ENCODE measurements at places on chromosomes 2 and 18.

- no peak for DNase-seq
Measured at GRCh38 chr2:113227698-113228097, 51.0 kb downstream of the PAX8 start.

DNA sequence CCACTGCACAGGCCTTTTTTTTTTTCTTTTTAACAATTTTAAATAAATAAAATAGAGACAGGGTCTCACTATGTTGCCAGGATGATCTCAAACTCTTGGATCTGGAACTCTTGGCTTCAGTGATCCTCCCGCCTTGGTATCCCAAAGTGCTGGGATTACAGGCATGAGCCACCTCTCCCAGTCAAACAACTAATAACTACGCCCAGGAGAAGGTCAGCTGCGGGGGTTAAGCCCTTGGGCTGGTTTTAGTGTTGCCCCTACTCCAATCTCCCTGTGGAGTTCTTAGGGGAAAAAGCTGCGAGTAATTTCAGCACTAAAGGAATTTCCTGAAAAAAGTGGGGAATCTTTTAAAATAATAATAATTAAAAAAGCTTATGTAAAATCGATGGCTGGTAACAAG is 96.4 kb upstream of the XPO1 start:
- DNase-seq, result no peak

DNA sequence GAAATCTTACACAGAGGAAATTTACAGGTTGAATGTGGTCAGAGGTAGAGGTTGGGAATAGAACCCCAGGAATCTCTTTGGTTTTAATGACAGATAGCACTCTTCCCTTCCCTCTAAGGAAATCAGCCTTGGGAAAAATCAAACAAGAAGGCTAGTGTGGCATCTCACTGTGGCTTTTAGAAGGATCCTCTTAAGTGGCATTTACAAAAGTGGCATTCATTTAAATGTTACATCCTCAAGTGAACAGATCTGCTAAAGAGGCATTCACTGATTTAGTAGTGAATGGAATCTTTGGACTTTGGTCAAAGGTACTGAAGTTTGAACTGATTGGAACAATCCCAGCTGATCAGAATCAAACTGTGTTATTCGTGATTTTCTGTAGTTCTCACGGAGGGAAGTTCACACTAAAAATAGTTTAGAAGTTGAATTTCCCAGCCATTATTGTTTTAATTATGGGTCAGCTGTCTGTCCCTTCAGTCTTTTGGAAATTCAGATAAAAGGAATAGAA is 136.5 kb upstream of the FN1 start:
- no peak for DNase-seq

DNA sequence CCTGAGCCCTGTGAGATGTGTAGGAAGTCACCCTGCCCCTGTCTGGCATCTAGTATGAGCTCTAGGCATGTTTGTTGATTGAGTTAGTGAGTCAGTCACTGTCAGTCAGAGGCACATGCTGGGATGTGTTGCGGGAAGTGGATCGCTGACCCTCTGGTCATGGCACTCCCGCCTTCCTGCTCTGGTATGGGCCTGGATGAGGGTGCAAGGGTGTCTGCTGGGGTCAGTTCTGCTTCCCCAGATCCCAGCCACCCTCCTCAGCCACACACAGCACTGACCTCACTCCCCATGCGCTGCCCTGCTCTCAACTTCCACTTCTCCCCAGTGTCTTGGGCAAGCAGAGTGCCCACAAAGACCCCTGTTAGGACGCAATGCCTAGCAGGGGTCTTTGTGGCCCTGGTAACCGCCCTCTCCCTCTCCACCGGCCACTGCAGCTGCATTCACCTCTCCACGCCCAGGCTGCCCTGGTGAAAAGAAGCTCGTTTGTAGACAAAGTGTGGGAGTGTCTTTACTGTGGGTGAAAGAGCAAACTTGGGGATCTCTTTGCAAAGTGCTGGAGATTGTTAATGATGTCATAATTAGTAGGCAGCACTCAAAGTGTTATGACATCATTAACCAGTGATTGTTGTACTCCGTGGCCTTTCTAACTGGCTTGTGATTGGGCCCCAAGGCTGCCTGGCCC is 252.1 kb downstream of the LDLRAD4 start:
- no peak for DNase-seq

GRCh38 chr2:59034837-59035236 is 793.7 kb upstream of the FANCL start:
- no peak for DNase-seq

DNA sequence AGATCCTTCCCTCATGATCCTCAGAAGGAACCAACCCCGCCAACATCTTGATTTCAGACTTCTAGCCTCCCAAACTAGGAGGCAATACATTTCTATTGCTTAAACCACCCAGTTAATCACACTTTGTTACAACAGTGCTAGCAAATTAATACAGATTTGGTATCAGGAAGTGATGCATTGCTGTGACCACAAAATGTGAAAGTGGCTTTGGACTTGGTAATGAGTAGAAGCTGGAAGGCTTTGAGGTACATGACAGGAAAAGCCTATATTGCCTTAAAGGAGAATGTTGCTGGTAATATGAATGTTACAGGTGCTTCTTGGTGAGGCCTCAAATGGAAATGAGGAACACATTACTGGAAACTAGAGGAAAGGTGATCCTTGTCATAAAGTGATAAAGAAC is 260.3 kb downstream of the SATB2 start:
- no peak for DNase-seq

- peak; percentile 63 for DNase-seq
Measured at GRCh38 chr2:198296665-198297308, 492.4 kb downstream of the PLCL1 start.

DNA sequence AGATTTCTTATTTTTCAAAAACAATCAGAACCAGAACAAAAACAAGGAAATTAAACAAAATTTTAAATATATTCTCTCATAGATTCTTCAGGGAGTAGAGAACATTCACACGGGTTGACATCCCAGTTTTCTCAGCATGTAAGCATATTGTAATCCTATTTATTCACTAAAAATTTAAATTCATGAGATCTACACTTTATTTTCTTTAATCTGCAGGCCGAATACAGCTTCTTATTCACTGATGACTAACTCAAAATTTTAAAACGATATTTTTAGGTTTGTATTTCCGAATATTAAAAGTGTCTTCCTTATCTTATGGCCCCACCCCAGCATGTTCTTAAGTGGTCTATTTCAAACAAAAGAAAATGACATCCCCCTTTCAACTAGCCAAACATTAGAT is 262.4 kb downstream of the MEIS1 start:
- DNase-seq, result no peak

- no peak for DNase-seq
Measured at GRCh38 chr2:159176555-159176954, 109.9 kb downstream of the WDSUB1 start.

DNA sequence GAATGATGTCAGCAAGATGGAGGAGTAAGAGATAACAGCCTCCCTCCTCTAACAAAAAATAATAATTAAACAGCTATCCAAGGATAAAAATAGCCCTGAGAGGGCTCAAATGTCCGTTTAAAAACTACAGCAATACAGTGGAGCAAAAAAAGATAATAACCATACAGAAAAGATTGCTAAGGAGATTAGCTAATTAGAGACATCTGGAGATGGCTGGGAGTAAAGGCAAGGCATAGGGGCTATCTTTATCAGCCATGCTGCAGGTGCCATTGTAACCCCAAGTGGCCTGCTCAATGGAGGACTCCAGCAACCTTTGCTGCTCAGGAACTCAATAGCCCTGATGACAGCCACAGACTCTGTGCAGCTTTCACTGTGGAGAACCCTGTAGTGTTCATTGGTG is 42.7 kb downstream of the MDH1 start:
- no peak for DNase-seq

- no peak for DNase-seq
Measured at GRCh38 chr18:73688161-73688560, 459.5 kb downstream of the FBXO15 start.

- no peak for DNase-seq
Measured at GRCh38 chr2:68767031-68767961, 32.7 kb downstream of the ARHGAP25 start.

GRCh38 chr2:112054847-112055729 is at the start of gene TMEM87B:
Gene TMEM87B, plus strand, starts transcription at chr2:112055269. Its CDS starts 323 bp downstream, at chr2:112055592.
- peak; percentile 98 for DNase-seq

- DNase-seq, result no peak
Measured at GRCh38 chr2:170885130-170885791, 43.8 kb upstream of the GORASP2 start.
